Uterine smooth muscle cell (primary cell): ENCODE measurements at places on chromosomes 12 and 14. TPM values are rescaled to one million over a fixed set of nuclear protein-coding genes. Genes with fewer than 3 reads are reported as not detected.

Gene SMCO2
- total RNA-seq: 0.12 and 0.22 TPM in 2 replicates

Gene P2RX7
- 2.8 and 4.1 TPM in 2 replicates for total RNA-seq

Gene CABP1
- total RNA-seq: 0.44 and 1.1 TPM in 2 replicates

Gene MEG3
- 81.9 and 191 TPM in 2 replicates for total RNA-seq

Gene APOLD1
- total RNA-seq: 9.0 and 13.2 TPM in 2 replicates

Gene SMOC1
- total RNA-seq: 0.22 TPM in 1 of 2 replicates, not detected in the other

Gene KRT6C
- total RNA-seq: not detected in 2 replicates

Gene LRIG3
- 33.5 and 40.7 TPM in 2 replicates for total RNA-seq

Gene STXBP6
- total RNA-seq: 7.1 and 10.2 TPM in 2 replicates

Gene KLRK1
- not detected in 2 replicates for total RNA-seq

Gene SLC39A5
- total RNA-seq: 1.00 TPM in 1 of 2 replicates, not detected in the other

Gene PELI2
- total RNA-seq: 7.9 and 14.1 TPM in 2 replicates
